ENCODE measurements at places on chromosomes 5 and 9. TPM values are rescaled to one million over a fixed set of nuclear protein-coding genes. Genes with fewer than 3 reads are reported as not detected.

DNA sequence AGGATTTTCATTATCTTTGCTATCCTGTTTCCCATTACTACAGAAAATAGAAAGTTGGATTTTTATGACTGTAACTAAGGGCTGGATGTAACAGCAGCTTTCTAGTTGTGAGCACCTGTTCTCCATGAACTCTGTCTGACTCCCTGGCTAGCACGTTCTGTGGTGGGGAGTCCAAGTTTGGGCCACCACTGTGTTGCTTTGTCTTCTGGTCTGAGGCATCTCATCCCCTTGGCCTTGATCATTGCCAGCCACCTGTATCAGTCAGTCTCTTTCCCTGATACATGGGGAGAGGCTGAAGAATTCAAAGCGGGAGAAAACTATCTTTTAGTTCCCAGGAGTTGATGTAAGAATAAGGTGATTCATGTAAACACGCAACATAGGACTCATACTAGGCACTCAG lies 33.4 kb downstream of the WDR70 start:
- H3K36me3 ChIP-seq: no peaks in the 10 kb centered on the region
- no peak overlapping the region for H3K4me3 ChIP-seq
- H3K27ac ChIP-seq: no peak overlapping the region
- no peak for DNase-seq

DNA sequence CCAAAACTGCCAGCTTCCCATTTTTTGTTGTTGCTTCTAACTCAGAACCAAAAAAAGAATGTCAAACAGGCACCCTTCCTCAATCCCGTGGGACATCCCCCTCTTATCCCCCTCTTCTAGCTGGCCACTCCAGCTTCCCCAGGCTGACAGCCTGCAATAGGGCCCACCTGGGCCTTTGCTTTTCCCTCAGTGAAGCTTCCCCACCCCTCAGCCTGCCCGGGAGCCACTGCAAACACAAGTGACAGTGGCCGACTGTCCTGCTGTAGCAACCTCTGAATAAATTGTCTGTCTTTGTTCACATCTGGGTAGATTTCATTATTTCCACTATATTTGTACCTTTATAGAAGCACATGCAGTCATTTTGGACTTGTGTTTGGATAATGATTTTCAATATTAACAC lies 245.3 kb downstream of the GADD45G start:
- peaks cover 9% of the 10 kb centered on the region for H3K4me1 ChIP-seq
- H3K27ac ChIP-seq: no peak overlapping the region
- no peak overlapping the region for H3K4me3 ChIP-seq
- DNase-seq: no peak

- no peak for DNase-seq
- H3K27ac ChIP-seq: no peak overlapping the region
- no peak overlapping the region for H3K4me3 ChIP-seq
- no peaks in the 10 kb centered on the region for H3K4me1 ChIP-seq
Measured at GRCh38 chr9:123948286-123948685, 18.4 kb upstream of the DENND1A start.

The FAM169A gene
- 57.9 TPM for total RNA-seq
